Cerebellar cortex (tissue), 1 donor: ENCODE measurements at places on chromosomes 11 and 22.

DNA sequence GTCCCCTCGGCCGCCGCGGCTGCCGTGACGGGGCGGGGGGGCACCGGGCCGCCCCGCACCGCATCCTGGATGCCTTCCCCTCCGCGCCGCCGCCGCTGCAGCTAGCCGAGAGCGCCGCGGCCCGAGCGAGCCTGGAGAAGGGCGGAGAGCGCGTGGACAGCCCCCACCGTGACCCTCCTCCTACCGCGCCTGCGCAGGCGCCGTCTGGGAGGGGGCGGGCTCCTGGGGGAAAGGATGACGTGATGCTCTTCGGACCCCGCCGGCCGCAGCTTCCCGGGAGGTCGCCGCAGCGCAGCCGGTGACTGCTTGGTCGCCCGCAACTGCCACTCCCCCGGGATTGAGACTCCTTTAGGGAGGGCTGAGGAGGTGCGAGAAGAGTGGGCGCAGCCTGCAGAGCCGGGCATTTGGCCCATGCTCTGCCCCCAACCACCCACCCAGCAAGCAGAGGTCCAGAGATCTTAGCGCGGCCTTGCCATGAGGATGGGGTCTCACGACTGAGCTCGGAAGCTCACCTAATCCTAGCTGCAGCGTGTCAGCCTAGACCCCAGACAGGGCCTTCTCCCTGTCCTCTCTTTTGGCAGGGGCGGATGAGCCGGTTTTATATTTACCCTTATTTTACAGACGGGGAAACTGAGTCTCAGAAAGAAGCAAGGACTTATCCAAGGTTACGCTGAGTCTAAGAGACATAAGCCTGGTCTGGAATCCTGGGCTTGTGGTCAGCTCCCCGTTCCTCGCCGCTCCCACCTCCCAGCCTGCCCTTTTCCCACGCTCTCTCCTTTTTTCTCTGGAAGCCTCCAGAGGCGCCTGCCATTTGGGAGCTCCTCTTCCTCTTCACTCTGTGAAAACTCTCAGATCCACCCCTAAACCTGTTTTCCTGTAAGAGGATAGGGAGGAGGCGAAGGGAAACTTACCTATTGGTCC lies at the start of gene DENND5A:
TSS of gene DENND5A (minus strand) at position 140 of the 921 bp plus-strand sequence. CDS start 281 bp downstream, outside the sequence.
- peak; percentile 85 for DNase-seq

GRCh38 chr11:72378704-72379383 lies 55.5 kb downstream of the CLPB start:
- peak; percentile 63 for DNase-seq

DNA sequence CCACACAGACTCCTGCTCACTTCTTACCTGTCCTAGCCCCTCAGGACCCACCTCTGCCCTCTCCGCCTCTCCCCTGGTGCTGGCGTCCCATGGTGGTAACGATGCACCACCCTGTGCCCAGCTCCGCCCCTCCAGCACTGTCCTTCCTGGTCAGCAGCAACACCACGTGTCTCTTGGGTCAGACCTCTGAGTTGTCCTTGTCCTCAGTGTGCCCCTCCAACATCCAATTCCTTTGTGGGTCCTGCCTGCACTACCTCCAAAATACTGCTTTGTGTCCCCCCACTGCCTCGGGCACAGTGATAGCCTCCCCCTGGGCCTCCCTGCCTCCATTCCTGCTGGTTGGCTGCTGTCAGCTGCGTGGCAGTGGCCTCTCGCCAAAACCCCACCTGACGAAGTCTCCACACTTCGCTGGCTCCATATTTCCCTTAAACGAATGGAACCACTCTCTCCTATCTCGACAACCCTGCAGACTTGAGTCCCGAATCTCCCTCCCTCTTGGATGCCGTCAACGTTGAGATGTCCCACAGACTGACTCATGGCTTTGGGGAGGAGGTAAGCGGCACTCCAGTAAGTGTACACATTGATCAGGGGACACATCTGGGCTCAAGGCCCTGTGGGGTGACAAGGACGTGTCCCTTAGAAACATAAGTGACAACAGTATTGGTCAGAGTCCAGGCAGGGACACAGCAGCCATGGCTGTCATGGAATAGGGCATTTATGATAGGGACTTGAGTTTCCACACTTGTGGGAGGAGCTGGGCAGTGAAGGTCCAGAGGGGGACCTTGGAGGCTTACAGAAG lies 42.8 kb downstream of the SHISAL1 start:
- no peak for DNase-seq

DNA sequence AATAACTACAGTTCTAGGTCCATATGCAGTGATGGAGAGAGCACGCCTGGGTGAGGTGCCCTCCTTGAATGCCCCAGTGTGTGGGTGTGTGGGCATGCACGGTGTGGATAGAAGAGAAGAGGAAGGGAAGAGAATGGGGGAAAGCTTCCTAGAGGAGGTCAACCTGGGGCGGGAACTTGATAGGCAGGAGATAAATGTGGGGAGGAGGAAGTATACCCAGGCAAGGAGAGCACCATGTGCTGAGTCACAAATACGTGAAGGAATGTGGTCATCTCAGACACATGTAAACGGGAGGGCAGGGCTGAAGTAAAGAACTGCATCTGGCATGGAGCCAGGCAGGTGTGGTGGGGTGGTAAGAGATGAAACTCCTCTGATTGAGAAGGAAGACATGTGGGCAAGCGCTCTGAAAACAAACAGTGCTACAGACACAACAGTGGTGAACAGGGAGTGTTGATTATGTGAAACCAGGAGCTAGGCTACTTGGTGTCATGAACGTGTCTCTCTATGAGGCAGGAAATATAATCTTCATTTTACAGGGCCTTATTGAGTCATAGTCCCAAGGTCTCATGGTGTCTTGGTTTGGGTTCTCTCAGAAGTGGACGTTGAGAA lies 61.5 kb upstream of the EED start:
- DNase-seq, result no peak

GRCh38 chr22:38599466-38599865 lies 29.5 kb upstream of the DMC1 start:
- no peak for DNase-seq
